ENCODE measurements at places on chromosomes 12 and 14. TPM values are rescaled to one million over a fixed set of nuclear protein-coding genes. Genes with fewer than 3 reads are reported as not detected.

Gene ZBTB25
- total RNA-seq: 9.0 TPM

Gene LALBA
- total RNA-seq: not detected

Gene SMAGP
- 2.4 TPM for total RNA-seq

Gene BICDL1
- total RNA-seq: 22.2 TPM

Gene SCN8A
- 8.6 TPM for total RNA-seq

Gene GPRC5A
- 648 TPM for total RNA-seq

Gene LRIG3
- 12.1 TPM for total RNA-seq

Gene MMP19
- total RNA-seq: 0.05 TPM

GRCh38 chr14:86404425-86404824 lies 874.5 kb downstream of the FLRT2 start:
- no peak for DNase-seq

DNA sequence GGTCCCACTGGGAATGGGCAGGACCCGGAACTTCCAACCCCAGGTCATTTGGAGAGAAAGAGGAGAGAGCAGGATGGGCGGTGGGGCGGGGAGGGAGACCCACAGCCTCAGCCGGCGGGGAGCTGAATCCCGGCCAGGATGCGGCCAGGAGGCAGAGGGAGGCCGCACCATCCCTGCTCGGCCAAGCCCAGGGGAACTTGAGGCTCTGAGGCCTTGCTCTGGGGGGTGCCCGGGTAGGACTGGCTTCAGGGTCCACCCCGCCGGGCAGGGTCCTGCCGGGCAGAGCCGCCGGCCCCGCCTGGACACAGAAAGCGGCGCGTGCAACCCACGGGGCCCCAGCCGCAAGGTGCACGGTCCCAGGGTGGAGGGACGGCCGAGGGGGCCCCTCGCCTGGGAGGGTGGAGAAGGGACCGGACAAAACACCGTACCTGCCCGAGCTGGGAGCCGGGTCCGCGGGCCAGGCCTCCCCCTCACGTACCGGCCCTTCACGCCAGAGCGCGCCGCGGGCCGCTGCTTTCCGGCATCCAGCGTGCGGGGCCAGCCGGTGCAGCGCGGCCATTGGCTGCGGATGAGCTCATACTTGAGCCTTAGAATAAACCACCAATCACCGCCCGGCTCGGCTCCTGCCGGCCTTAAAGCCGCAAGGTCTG lies at the start of gene RPS6KL1:
RPS6KL1 (minus strand) TSS at position 509 of the 650 bp plus-strand sequence. CDS start 1,719 bp downstream, outside the sequence.
- DNase-seq: no peak

DNA sequence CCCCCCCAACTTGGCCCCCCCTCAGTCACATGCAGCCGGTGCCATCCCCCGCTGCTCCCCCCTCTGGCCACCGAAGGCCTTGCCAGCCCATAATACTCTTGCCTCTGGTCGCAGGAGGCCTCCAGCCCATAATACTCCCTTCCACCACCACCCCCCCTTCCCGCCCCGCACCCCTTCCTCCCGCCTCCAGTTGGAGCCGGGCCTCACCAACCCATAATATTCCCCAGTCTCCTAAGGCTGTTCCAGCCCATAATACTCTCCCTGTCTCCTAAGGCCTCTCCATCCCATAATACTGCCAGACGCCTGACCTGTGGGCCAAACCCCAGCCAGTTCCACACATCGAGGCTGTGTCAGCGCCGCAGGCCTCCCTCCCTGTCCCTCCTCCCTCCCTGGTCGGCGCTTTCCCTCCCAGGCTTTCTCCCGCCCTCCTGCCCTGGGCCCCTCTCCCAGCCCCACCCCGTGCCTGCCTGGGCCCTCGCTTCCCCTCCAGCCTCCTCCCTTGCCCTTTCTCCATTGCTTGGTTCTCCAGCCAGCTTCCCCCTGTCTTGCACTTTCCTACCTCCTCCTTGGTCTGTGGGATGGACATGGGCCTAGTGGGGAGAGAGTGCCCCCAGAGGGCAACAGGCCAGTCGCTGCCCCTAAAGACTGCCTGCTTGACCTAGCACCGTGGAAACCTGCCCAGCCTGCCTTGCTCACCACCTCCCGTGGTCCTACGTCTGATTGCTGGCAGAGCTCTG lies 6.8 kb upstream of the CHD4 start:
- no peak for DNase-seq

DNA sequence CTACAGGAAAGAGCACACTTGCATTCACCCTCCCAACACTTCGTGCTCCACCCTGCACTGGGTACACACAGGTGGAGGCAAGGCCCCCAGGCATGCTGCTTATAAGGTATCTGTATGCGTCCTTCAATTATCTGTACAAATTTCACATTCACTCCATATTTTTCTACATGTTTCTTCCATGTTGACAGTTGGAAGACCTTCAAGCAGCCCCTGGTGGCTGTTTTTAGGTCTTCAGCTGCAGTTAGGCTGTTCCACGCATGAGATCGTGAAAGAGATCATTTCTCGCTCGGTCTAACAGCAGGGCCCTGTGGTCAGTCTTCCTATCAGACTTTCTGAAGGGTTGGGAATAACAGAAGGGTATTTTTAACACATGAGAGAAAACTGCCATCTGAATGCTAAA lies 47.1 kb downstream of the PLXNC1 start:
- no peak for DNase-seq

DNA sequence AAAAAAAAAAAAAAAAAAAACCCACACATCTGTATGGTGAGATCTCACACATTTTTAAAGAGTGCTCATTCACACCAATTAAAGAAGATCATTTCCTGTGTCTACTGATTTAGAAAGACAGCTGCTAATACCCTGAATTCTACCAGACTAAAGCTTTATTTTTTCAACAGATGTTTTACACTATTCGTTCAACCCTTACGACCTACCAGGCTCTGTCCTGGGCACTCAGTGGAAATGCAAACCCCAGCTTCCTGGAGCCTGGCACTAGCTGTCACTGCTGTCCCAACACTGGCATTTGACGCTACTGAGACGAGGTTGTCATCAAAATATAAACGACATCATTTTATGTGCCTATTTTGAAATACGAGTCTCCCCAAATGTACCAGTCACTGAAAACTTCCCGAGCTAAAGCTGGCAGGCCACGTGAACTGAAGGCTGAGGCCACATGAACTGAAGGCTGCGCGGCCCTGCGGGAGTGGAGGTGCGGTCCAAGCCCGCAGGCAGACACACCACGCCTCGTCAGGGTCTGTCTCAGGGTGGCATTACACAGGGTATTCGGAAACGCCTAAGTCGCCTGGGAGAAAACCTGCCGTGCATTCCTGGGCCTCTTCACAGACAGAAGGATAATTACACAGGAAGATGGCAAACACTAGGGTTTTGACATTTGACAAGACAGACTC lies 27.2 kb downstream of the SLC15A4 start:
- DNase-seq: no peak

GRCh38 chr12:108309674-108310312 lies 29.3 kb downstream of the CMKLR1 start:
- DNase-seq: no peak

GRCh38 chr12:52296572-52297215 lies 5.4 kb upstream of the KRT81 start:
- DNase-seq: no peak

DNA sequence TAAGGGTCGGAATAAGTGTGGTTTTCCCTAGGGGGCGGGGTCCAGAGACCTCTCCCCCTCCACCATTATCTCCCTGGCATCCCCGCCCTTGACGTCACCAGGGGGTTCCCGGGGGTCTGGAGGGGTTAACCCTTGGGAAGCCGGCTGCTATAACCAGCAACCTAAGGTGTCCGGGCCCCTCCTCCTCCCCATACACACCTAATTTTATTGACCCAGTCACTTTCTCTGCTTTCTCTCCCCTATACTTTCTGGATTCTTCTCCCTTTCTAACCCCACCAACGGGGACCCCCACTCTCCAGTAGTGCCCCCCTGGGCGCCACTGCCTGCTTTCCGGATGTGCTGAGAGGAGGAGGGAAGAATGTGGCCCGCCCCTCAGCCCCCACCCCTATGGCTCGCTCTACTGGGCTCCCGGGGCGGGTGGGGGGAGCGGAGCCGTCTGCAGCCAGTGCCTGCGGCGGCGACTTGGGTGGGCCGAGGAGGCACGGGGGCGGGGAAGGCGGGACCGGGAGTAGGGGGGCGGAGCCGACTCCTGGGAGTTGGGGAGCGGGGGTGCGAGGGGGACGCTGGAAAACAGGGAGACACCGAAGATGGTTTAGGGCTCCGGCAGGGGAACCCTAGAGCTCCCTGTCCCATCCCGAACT lies 1.8 kb downstream of the GLI1 start:
- no peak for DNase-seq
